Naive thymus-derived CD8-positive, alpha-beta T cell (primary cell): ENCODE measurements at places on chromosomes 3 and 15. TPM values are rescaled to one million over a fixed set of nuclear protein-coding genes. Genes with fewer than 3 reads are reported as not detected.

DNA sequence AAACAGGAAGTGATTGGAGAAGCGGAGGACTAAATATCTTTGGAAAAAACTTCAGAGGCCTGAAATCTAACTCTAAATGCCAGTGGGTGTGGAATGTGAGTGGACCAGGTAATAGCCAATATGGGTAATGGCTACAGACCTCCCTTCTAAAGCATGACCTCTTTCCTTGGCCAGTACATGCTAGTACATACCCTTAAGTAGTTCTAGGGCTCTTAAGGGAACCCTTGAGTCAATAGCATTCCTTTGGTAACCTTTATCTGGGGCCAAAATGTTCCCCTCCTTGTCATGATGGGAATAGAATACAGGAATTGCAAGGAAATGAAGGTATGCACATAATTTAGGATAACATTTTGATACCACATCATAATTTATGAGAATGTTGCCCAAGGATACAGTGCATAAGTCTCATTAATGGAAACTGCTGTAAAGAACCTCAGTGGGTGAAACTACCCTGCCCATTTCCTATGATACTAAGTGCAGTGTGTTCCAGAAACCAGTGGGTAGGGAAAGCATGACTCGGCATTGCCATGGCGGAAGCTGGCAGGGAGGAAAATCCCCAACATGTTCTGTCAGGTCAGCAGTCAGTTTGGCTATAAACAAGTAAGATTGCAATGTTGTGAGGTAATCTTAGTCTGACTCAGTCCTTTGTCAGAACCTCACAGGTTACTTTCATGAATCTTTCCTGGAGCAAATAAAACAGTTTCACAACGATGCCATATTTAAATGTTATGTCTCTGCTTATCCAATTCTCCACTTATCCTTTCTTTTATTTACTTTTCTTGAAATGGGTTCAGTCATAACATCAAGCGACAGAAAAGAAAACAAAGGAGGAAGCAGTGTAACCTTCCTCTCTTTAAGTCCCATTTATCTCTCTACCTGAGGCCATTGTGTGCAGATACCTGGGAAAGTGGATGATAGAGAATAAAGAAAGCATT, 23.5 kb upstream of the RAP2B start:
- no peaks in the 10 kb centered on the region for H3K27me3 ChIP-seq
- no peak for DNase-seq
- no peak overlapping the region for H3K27ac ChIP-seq
- peaks cover 14% of the 10 kb centered on the region for H3K4me1 ChIP-seq

DNA sequence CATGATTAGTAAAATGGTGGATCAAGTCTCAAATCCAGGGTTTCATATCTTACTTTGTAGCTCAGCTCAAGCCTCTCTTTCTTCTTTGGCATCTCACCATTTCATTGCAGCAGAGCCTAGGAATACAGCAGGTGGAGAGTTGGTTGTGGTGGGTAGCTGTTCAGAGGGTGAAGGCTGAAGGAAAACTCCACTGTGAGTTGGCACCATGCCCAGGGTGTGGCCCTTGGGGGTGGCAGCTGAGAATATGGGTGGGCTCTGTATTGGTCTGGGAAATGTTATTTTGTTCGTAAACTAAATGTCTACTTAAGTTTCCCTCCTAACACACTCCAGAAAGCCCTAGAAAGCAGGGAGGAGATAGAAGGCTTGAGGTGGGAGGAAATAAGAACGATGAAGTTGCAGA, 1.7 kb upstream of the MAP1A start:
- peaks cover 26% of the 10 kb centered on the region for H3K27me3 ChIP-seq
- peaks cover 37% of the 10 kb centered on the region for H3K4me1 ChIP-seq
- no peak for DNase-seq
- H3K27ac ChIP-seq, result no peak overlapping the region
- H3K4me3 ChIP-seq, result no peak overlapping the region

GRCh38 chr15:45407786-45408185, 29.4 kb upstream of the GATM start:
- H3K27me3 ChIP-seq, result no peaks in the 10 kb centered on the region
- no peak for DNase-seq
- H3K36me3 ChIP-seq, result no peaks in the 10 kb centered on the region
- no peak overlapping the region for H3K4me3 ChIP-seq
- no peak overlapping the region for H3K27ac ChIP-seq

DNA sequence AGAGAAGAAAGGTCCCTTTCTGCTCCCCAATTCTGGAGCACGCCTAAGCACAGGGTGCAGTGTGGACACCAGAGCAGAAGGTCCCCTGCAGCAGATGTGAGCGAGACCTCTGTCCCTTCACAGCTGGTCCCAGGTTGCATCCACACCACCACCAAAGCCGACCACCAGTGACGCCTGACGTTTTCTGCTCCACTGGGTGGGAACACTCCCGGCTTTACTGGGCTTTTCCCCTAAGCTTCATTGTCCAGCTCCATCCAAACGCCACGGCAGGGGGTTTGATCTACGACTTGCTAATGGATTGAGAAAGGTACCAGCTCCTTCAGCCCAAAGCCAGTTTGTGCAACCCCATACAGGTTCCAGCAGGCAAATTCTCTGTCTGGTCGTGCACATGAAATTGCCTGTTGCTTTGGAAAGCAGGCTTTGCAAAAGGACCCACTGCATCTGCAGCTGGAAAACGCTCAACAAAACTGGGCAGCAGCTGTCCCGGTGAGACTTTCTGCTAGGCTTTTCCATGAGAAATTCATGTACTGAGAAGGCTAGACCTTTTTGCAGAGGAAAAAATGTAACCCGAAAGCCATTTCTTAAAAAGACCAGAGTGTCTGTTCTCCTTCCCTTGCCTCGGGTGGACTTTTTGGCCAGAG, 31.1 kb downstream of the ADAMTS17 start:
- no peak overlapping the region for H3K4me3 ChIP-seq
- peaks cover 8% of the 10 kb centered on the region for H3K4me1 ChIP-seq
- no peak overlapping the region for H3K27ac ChIP-seq

DET1 gene
- 0.15 TPM for polyA plus RNA-seq

PP2D1 gene
- polyA plus RNA-seq, result 0.34 TPM
